ENCODE measurements at places on chromosomes 2 and 18.

DNA sequence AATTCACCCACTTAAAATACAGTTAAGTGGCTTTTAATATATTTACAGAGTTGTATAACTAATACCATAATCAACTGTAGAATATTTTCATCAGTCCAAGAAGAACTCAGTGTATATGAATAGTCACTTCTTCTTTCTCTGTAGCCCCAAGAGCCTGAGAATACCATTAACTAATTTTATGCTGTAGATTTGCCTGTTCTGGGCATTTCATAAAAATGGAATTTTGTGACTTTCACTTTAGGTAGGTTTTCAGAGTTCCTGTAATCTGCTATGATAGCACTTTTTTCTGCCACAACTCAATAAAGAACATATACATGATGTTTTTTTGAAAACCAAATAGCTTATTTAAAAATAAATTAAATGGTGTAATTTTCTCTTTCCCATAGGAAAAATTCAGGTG lies 57.6 kb downstream of the CCDC102B start:
- no peak for DNase-seq

DNA sequence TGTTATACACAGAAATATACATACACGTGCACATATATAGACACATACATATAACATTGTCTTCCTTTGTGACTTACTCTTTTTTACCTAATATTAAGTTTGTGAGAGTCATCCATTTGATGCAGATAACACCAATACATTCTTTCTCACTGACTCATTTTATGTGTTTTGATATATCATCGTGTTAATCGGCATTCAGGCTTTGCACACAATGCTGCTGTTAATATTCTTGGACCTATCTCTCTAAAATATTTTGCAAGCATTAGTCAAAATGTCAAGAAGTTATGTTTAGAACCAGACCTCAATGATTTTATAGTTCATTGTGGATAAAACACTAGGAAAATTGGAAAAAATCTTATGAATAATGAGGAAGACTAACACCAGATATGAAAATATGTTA lies 441.1 kb downstream of the LRATD1 start:
- DNase-seq, result no peak

DNA sequence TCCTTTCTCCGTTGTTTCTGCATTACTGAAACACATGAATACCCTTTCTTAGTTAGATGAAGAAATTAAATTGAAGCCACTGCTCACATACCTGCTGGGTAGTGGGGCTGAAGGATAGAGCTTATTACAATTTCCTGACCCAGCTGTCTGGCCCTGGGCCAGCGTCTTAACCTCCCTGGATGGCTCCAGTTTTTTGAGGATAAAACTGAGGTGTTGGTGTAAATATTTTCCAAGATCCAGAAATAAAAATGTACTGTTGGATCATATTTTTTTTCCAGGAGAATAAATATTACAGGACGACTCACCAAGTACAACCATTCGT lies 3.5 kb downstream of the RNF144A start:
- DNase-seq, result no peak

- no peak for DNase-seq
Observed at GRCh38 chr18:56316727-56317126, 321.7 kb downstream of the TXNL1 start.

- DNase-seq, result no peak
Observed at GRCh38 chr2:144026753-144027152, 493.2 kb downstream of the ZEB2 start.
